Stimulated activated CD8-positive, alpha-beta memory T cell treated with anti-CD3 and anti-CD28 coated beads, Interleukin-7, amount 100 ng/mL, for 24 hours (primary cell): ENCODE measurements at places on chromosomes 12 and 14.

- no peak for DNase-seq
These were observed 61.7 kb upstream of the NUDT4 start for GRCh38 chr12:93315907-93316622.

DNA sequence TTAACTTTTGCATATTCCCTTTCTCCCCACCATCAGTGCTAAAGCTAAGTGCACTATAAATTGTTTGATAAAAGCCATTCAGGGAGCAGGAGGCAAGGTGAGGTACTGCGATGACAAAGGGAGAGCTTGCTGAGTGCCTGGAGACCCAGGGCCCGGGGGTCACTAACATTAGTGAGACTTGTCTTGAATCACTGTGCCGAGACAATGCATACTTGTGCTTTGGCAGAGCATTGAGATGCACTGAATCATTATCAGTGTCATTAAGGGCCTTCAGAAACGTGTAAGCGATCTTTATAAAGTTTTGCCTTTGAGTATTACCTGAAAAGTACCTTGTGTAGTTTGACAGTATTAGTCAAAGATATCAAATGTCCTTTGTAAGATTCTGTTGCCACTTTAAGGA is 447.5 kb downstream of the PCNX1 start:
- no peak for DNase-seq

DNA sequence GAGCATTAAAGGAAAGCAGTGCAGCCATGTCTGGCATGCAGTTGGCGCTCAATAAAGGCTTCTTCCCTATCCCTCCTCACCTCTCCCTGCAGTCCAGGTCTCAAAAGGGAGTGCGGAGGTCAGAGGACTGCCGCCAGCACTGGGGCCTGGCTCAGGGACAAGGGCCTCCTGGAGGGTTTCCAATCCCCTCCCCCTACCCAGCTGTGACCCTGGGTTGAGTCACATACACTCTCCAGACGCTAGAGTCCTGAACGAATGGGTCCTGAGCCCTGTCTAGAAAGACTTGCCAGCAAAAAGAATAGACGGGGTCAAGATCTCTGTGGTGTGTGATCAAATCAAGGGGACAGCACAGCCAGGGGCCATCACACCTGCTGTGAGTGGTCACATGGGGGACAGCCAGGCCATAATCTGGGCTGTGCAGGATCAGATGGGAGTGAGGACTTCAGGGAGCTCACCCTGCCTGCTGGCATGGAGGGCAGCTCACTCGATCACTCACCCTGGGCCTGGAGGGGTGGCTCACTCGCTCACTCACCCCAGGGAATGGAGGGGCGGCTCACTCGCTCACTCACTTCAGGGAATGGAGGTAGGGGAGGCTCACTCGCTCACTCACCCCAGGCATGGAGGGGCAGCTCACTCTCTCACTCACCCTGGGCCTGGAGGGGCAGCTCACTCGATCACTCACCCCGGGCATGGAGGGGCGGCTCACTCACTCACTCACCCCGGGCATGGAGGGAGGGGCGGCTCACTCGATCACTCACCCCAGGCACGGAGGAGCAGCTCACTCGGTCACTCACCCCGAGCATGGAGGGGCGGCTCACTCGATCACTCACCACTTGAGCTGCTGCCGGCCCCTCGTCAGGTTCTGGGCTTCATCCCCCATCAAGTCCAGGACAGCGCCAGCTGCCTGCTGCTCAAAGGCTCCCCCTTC is 12.8 kb downstream of the CFAP73 start:
- DNase-seq, result no peak

DNA sequence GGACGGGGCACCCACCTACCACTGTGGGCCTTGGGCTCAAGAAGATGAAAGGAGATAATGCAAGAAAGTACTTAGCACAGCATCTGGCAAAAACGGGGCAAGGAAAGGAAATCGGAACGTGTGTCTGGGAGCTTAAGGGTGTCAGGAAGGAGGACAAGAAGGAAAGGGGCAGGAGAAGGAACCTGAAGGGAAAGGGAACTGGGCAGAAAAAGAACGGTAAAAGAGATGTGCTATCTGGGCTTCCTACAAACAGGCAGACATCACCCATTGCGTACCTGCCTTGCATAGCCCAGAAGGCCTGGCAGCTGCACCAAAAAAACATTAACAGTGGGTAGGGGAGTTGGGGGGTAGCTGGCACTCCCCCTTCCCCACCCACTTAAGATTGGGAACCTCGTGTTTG is 958 bp upstream of the REM2 start:
- no peak for DNase-seq

- no peak for DNase-seq
These were observed 8.6 kb downstream of the VTI1B start for GRCh38 chr14:67665868-67666267.

DNA sequence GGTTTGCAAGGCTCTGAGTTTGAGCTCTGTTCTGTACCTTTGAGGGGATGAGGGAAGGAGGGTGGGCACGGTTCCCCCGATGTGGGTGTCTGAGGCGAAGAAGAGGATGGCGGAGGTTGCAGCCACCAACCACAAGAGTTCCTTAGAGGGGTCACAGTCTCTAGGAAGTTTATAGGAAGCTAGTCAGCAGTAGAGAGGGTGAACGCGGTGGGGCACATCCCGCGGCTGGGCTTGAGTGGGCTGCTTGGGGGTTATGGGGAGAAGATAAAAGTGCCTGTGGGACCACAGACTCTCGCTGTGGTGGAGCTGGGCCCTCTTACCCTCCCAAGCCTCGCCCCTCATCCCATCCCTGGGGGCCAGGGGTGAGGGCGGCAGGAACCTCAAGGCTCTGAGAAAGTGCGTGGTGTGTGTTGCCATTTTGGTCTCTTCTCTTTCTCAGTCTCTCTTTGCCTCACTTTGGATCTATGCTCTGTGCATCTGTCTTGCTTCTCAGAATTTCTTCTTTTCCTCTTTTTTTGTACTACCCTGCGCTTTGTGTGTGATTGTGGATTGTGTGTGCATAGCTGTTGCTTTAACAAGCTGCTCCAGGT is 2.7 kb downstream of the CD4 start:
- DNase-seq, result no peak

DNA sequence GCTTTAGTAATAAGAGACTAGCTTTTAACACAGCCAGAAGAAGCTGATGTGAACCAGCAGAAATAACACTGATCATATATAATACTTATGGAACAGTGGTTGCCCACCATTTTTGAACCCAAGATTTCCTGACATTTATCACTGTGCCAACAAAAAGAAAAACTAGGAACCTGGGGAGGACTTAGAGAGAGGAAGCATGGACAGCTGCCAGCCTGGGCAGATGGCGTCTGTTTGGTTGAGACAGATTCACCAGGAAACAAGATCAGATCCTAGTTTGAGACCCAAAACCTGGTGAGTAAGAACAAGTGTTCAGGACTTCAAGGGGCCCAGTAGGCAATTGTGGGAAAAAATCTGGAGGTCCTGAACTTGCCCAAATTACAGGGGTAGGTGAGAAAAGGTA is 95.3 kb downstream of the BICD1 start:
- DNase-seq, result no peak

DNA sequence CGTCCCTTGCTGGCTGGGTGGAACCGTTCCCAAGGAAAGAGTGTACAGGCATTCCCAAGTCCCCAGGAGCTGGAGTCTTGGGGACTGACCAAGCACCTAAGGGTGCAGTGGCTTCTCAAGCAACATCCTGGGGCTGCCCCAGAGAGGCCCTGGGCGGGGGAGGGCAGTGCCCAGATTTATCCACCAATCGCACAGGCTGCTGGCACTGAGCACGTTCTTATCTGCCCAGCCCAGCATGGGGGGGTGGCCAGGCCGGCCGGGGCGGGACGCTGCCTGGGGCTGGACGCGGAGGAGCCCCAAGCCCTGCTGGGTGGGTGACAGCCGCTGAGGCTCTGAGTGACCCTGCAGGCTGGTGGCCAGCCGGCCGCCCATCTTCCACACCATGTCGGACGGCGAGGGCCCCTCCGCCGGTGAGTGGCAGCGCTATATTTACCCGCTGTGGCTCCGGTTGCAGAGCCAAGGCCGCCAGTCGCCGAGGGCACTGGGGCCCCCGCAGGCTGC is 53.4 kb downstream of the CYP46A1 start:
- no peak for DNase-seq
